ENCODE measurements at places on chromosomes 16 and 17.

GRCh38 chr17:80260791-80261158 lies at the start of gene RNF213:
Gene RNF213 (plus strand): TSS chr17:80260852. CDS start chr17:80263682, 2,830 bp downstream.
- DNase-seq, result no peak

GRCh38 chr16:31427441-31428278 lies 500 bp downstream of the COX6A2 start:
- no peak for DNase-seq

GRCh38 chr16:76696876-76697275 lies 419.7 kb downstream of the CNTNAP4 start:
- no peak for DNase-seq

GRCh38 chr17:68102318-68102758 lies 66.8 kb downstream of the KPNA2 start:
- DNase-seq, result no peak

GRCh38 chr17:32160526-32160925 lies 18.2 kb downstream of the RHOT1 start:
- DNase-seq, result no peak

DNA sequence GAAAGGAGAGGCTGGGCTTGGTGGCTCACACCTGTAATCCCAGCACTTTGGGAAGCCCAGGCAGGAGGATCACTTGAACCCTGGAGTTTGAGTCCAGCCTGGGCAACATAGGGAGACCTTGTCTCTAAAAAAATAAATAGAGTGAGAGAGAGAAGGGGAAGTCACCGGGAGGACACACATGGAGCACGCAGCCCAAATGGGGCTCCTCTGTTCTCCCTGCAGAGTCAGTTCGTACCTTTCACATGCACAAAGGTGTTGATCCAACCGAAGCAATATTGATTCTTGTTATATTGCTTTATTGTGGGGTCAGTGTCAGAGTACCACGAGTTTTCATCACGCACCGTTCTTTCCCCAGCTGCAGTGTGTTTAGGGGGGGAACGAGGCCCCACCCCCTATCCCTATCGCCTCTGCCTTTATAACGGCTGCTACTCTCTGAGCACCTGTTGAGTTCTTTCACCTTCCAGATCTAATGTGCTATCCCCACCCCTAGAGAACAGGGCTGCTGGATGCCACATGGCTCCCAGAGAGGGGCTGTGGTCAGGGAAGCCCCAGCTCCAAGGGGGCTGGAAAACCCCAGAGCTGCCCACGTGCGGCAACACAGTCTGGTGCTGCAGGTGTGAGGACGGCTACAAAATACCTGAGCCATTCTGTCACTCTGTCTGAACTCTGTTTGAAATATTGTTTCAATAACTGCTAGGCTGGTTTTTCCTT lies 1.0 kb upstream of the TMEM235 start:
- no peak for DNase-seq

DNA sequence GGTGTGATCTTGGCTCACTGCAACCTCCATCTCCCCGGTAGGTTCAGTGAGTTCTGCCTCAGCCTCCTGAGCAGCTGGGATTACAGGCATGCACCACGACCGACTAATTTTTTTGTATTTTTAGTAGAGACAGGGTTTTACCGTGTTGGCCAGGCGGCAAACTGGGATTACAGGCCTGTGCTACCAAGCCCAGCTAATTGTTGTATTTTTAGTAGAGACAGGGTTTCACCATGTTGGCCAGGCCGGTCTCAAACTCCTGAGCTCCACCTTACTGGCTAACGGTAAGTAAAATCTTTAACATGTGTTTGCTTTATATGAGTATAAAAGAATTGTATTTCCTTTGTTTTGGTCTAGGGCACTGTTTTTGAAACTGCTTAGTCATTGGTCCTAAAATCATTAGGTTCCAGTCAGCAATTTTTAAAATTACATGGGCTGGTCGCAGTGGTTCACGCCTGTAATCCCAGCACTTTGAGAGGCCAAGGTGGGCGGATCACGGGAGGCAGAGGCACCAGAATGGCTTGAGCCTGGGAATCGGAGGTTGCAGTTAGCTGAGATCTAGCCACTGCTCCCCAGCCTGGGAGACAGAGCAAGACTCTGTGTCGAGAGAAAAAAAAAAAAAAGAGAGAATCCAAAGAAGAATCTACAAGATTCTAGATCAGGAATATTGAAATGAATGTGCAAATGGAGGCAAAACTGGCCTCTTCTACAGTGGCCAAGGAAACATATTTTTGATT lies 3.6 kb downstream of the FLYWCH1 start:
- DNase-seq, result no peak

DNA sequence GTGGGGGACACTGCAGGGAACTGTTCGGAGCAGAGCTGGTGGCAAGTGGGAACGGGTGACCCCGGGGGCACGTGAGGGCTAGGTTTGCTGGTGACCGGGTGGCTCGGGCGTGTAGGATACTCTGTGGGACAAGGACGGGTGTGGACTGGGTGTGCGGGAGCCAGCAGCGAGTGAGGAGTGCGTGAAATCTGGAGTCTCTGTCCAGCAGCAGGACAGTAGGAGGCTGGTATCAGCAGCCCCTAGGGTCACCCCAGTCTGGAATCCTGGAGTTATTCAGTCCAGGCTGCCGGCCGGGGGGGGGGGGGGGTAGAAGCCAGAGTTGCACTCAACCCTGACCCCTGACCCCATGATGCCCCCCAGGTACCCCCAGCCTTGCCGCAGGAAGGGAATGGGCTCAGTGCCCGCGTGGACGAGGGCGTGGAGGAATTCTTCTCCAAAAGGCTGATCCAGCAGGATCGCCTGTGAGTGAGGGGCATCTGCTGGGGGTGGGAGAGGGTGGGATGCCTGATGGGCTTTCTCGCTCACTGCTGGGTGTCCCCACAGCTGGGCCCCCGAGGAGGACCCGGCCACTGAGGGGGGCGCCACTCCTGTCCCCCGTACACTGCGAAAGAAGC lies 6.2 kb downstream of the ACD start:
- DNase-seq, result no peak

DNA sequence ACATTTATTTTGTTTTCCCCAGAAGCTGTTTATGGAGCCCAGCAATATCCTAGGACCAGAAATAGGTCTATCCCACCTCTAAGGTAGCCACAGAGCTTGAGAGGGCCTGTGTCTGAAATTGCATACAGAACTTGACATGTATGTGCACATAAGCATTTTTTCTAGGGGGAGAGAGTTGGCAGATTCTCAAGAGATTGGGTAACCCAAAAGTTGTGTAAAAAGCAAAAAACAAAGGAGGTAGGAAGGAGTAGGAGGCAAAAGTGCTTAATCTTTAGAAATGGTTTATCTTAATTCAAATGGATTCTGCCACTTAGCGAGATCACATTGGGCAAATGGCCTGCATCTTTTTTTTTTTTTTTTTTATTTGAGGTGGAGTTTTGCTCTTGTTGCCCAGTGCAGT lies 3.5 kb downstream of the PLK1 start:
- DNase-seq, result no peak

- no peak for DNase-seq
Measured at GRCh38 chr16:28990375-28991040, 5.7 kb downstream of the LAT start.

GRCh38 chr17:1120596-1121441 lies 59.0 kb downstream of the ABR start:
- no peak for DNase-seq

- no peak for DNase-seq
Measured at GRCh38 chr17:55783684-55784245, 32.9 kb downstream of the PCTP start.

DNA sequence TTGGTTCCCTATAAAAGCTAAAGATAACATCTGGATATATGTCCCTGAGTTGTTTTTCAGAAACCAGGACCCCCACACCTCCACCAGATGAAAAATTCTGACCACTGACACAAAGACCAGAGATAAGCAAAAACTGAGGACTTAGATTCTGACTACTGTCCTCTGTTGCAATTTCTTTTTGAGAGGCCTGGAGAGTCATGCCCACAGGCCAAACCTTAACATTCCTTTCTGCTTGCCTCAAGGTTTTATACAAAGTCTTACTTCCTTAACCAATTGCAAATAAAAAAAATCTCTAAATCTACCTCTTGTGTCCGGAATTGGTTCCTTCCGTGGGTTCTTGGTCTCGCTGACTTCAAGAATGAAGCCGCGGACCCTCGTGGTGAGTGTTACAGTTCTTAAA lies 228.5 kb downstream of the ABCC12 start:
- no peak for DNase-seq

DNA sequence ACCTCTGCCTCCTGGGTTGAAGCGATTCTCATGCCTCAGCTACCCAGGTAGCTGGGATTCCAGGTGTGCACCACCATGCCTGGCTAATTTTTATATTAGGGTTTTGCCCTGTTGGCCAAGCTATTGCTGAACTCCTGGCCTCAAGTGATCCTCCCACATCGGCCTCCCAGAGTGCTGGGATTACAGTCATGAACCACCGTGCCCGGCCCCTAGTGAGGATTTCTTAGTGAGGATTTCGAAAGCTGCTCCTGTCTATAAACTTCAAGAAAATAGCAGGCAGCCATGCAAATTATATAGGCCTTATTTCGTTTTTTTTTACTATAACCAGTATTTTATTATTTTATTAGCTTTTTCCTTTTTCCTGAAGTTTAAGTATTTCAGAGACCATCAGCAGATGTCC lies 41.6 kb downstream of the EPN2 start:
- DNase-seq, result no peak

DNA sequence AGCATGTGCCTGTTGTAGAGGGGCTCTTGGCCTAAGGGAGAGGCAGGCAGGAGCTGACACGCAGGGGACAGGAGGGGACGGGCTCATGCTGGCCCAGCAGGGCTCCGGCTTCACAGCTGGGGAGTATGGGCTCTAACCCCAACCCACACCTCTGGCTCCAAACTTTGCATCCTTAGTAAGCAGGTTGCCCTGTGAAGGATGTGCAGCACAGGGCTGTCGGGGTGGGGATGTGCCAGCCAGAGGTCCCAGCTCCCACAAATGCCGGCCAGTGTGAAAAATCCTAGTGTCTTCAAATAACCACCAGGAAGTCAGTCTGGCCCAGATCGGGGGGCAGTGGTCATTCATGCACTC lies 14.0 kb upstream of the FAM83G start:
- no peak for DNase-seq

GRCh38 chr16:25018972-25019617 lies 3.9 kb upstream of the ARHGAP17 start:
- no peak for DNase-seq

DNA sequence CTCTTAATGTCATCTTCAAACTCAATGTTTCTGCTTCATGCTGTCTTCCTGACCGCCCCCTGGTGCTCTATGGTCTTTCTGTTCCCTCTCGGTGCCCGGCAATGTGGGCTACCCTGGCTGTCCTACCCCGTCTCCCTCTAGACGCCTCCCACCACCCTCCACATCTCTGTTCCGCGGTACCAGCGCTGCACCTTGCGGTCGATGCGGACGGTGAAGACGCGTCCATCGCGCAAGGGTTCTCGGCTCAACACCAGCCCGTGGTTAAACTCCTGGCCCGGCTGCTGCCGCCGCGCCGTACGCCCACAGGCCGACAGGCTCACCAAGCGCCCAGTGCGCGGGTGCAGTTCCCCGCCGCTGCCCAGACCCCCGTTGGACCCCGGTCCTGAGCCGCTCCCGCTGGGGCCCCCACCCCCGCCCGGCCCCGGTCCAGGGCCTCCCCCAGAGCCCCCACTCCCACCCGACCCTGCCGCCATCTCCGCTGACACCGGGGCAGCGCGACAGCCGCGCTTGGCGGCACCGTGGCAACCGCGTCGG lies at the start of gene NEURL4:
Gene NEURL4 (minus strand): TSS at position 496 of the 534 bp plus-strand sequence. CDS start 23 bp downstream, at position 473.
- no peak for DNase-seq

GRCh38 chr17:77640252-77640651 lies 318.3 kb upstream of the TNRC6C start:
- DNase-seq, result no peak

GRCh38 chr17:8821446-8822105 lies 22.4 kb upstream of the MFSD6L start:
- DNase-seq, result no peak

DNA sequence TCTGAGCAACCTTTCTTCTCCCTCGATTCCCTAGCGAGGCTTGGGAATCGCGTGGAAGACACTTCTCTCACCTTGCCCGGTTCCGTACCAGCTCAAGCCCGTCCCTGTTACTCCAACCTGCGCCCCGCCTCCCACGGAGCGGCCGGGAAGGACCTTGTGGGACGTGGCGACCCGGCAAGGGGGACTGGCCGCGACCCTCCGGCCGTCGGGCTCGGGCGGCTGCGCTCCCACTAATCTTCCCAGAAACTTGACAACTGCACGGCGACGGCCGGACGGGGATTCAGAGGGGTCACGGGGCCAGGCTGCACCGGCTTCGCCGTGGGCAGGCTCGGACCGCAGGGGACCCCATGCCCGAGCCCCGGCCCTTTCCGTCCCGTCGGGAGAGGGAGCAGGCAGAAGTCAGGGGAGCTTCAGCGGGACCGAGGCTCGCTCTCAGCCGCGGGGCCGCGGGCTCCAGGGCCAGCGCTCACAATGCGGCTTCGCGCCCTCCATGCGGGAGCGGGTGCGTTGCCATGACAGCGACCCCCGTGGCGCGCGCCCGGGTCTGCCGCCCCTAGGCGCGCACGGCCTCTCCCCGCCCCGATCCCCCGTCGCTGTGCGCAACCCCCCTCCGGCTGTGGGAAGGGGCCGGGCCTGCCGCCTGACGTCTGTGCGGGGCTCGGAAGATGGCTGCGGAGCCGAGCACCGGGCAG lies at the start of gene SGSM2:
Gene SGSM2 (plus strand): TSS at position 650 of the 692 bp plus-strand sequence. CDS start 188 bp downstream, outside the sequence.
- peak; percentile 48 for DNase-seq

GRCh38 chr16:53440125-53440524 lies 5.9 kb downstream of the RBL2 start:
- DNase-seq, result no peak

- DNase-seq, result no peak
Measured at GRCh38 chr16:69929480-69929879, 21.7 kb upstream of the CLEC18A start.

DNA sequence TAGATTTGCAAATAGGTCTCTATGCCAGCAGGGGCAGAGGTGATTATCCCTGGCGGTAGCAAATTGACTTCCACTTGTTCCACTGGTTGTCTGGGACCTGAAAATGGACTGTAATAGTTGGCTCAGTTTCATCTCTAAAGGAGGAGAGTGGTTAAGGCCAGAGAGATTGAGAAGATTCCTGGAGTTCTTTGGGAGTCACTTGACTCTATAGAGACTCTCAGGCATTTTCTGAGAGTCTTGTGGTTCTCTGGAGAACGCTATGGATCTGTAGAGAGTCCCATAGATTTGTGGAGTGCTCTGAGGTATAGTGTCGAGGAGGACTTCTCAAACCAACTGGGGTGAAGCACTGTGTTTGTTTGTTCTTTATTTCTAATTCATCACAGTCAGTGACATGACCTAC lies 8.9 kb upstream of the PMP22 start:
- no peak for DNase-seq

DNA sequence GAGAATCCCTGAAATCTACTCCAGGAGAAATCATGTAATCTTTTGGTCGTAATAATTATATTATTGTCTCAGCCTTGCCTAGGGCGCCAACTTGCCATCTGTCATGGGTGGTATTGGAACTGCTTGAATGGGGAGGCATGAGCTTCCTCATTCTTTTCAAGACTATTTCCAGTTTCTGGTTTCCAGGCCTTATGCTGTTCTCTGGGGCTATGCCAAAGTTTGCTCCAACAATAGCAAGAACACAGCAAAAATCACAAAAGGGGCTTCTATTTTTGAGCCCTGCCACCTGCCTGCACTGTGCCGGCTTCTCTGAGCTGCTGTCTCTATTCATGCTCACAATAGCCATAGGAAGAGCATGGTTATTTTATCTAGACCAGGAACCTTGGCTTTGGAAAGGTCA lies 111.7 kb downstream of the SPECC1 start:
- DNase-seq, result peak; percentile 98

- DNase-seq, result no peak
Measured at GRCh38 chr16:56728980-56729734, 772 bp upstream of the NUP93 start.

- DNase-seq, result peak; percentile 1
Measured at GRCh38 chr16:20084624-20085226, 11.0 kb upstream of the GPR139 start.

GRCh38 chr16:89827383-89828198 lies 684 bp upstream of the SPIRE2 start:
- no peak for DNase-seq

- no peak for DNase-seq
Measured at GRCh38 chr16:73543331-73543969, 495.5 kb upstream of the ZFHX3 start.
